Nephron progenitor cell (in vitro differentiated cells): ENCODE measurements at places on chromosomes 6 and 20.
A peak's percentile ranks its signal among the peaks of the same experiment; 100 is the strongest.

- no peak overlapping the region for H3K4me3 ChIP-seq
- H3K27me3 ChIP-seq, result peaks cover 13% of the 10 kb centered on the region
- no peak for DNase-seq
- no peak overlapping the region for H3K27ac ChIP-seq
Observed at GRCh38 chr6:14681699-14682487, 564.0 kb upstream of the JARID2 start.

- H3K27ac ChIP-seq, result peak overlapping the region; percentile 79
- peaks cover 16% of the 10 kb centered on the region for H3K4me1 ChIP-seq
- peaks cover 3% of the 10 kb centered on the region for H3K27me3 ChIP-seq
Observed at GRCh38 chr6:55568808-55569439, 10.1 kb downstream of the HMGCLL1 start.

DNA sequence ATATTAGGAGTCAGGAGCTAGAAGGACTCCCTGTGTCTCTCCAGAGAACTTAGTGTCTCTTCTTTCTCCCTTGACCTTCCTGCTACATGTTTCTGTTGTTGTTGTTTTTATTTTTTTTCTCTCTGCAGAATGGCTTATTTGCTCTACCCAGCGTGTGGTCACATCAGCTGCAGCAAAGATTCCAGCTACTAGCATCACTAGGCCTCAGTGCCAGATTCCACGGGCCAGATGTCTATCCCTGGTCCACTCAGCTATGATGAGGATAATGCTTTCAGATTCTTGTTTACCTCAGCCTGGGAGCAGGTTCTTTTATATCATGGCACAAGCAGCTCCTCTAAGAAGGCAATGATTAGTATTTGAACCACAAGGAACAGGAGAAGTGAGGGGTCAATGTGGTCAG is 110.0 kb downstream of the PLCB1 start:
- H3K27me3 ChIP-seq, result no peaks in the 10 kb centered on the region
- no peak overlapping the region for H3K27ac ChIP-seq
- no peak for DNase-seq
- H3K4me3 ChIP-seq, result no peak overlapping the region
- no peaks in the 10 kb centered on the region for H3K36me3 ChIP-seq

DNA sequence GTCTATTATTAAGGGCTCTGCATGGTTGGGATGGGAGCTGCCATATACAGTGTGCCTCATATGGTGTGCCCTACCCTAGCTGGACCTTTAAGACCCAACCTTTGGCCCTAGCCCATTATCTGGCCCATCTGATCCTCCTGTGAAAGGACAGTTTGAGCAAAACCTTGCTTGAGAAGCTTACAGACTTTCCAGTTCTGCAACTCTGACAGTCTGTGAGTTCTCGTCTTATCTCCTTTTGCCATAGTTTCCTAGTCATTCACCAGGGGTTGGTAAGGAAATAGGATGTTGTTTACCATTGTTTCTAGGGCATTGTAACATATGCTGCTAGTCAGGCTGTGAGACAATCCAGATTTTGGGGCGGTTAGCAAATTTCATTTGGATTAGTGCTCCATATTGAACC is 17.2 kb downstream of the CTNNBL1 start:
- DNase-seq, result no peak
- no peak overlapping the region for H3K4me3 ChIP-seq
- H3K4me1 ChIP-seq, result peaks cover 27% of the 10 kb centered on the region
- peaks cover 55% of the 10 kb centered on the region for H3K36me3 ChIP-seq

GRCh38 chr6:13404228-13404891 is 76.0 kb upstream of the TBC1D7 start:
- H3K4me1 ChIP-seq, result peaks cover 26% of the 10 kb centered on the region
- H3K4me3 ChIP-seq, result no peak overlapping the region

DNA sequence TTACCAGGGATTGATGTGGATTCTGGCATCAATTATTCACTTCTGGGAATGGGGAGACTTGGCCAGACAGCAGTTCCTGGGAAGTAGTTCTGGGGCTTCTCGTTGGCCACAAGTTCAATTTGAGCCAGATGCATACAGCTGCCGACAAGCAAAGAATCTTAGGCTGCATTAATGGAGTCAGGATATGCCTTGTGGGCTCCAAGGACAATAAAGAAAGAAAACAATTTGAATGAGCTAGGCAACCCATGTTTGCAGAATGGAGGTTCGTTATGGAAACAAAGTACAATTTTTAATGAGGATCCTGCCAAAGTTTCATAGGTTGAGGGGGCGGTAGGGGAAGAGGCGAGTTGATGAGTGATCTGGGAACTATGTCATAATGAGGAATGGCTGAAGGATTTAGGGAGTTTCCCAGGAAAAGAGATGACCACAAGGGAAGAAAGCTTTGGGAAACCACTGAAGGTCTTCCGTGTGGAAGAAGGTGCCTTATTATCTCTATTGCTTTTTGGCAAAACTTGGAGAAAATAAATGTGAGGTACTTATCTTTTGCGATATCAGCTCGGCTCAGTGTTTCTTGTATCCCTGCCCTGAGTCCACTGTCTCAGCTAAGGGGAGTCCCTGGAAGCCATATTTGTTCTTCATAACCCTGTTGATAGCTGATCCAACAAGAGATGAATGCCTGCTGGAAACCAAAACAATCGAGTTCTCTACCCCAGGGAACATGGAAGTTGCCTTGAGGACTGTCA is 181.0 kb upstream of the ZNF217 start:
- H3K4me3 ChIP-seq, result no peak overlapping the region
- peak overlapping the region; percentile 16 for H3K27ac ChIP-seq
- H3K27me3 ChIP-seq, result peaks cover 3% of the 10 kb centered on the region
- H3K36me3 ChIP-seq, result no peaks in the 10 kb centered on the region
- H3K4me1 ChIP-seq, result peaks cover under 1% of the 10 kb centered on the region

- H3K27ac ChIP-seq, result no peak overlapping the region
- H3K27me3 ChIP-seq, result peaks cover 10% of the 10 kb centered on the region
- H3K36me3 ChIP-seq, result no peaks in the 10 kb centered on the region
- H3K4me3 ChIP-seq, result no peak overlapping the region
- no peak for DNase-seq
Observed at GRCh38 chr6:971981-972640, 279.2 kb upstream of the EXOC2 start.

GRCh38 chr6:26224940-26225847 is 138.0 kb downstream of the HFE start:
- H3K4me1 ChIP-seq, result peaks cover 10% of the 10 kb centered on the region
- DNase-seq, result peak; percentile 68
- H3K27ac ChIP-seq, result no peak overlapping the region

DNA sequence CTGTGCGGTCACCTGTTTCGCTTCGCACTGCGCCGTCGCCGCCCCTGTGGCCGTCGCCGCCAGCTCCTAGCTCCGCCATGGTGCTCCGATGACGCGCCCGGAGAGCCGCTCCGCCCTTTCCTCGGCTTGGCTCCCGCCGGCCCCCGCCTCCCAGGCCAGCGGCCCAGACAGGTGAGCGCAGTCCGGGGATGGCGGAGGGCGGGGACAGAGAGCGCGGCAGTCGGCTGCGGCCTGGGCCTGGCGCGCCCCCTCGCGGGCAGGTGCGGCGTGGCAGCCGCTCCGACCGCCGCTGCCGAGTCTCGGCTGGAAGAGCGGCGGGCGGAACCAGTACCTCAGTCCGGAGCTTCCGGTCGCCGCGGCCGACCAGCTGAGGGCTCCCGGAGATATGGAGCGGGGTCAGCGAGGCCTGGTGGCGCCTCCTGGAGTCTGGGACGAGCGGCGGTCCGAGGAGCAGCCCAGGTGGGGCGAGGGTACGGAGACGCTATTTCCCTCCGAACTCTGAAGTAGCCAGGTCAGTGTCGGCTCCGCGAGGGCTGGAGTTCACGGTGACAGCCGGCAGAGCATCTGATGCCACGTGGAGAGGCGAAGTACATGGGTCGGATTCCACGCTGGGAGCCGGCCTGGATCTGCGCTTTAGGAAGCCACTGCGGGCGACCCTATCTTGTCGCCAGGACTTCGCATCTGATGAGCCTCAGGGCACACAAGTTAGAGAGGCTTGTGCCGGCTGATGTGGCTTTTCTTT is at the start of gene MAP7:
Gene MAP7, minus strand, starts transcription at position 93 of the 742 bp plus-strand sequence. Its CDS starts 14 bp downstream, at position 79.
- peaks cover 85% of the 10 kb centered on the region for H3K27me3 ChIP-seq
- peak within 1 kb of the TSS; percentile 82 for H3K4me3 ChIP-seq
- no peak within 1 kb of the TSS for H3K27ac ChIP-seq

- peaks cover 12% of the 10 kb centered on the region for H3K4me1 ChIP-seq
- no peak overlapping the region for H3K4me3 ChIP-seq
- H3K27ac ChIP-seq, result peak overlapping the region; percentile 44
- peaks cover 3% of the 10 kb centered on the region for H3K27me3 ChIP-seq
Observed at GRCh38 chr6:89976694-89977020, 82.4 kb downstream of the GJA10 start.

- H3K4me3 ChIP-seq, result no peak overlapping the region
- DNase-seq, result no peak
- no peaks in the 10 kb centered on the region for H3K36me3 ChIP-seq
- no peaks in the 10 kb centered on the region for H3K27me3 ChIP-seq
- H3K4me1 ChIP-seq, result peaks cover 39% of the 10 kb centered on the region
Observed at GRCh38 chr6:16345449-16346330, 107.3 kb downstream of the GMPR start.

DNA sequence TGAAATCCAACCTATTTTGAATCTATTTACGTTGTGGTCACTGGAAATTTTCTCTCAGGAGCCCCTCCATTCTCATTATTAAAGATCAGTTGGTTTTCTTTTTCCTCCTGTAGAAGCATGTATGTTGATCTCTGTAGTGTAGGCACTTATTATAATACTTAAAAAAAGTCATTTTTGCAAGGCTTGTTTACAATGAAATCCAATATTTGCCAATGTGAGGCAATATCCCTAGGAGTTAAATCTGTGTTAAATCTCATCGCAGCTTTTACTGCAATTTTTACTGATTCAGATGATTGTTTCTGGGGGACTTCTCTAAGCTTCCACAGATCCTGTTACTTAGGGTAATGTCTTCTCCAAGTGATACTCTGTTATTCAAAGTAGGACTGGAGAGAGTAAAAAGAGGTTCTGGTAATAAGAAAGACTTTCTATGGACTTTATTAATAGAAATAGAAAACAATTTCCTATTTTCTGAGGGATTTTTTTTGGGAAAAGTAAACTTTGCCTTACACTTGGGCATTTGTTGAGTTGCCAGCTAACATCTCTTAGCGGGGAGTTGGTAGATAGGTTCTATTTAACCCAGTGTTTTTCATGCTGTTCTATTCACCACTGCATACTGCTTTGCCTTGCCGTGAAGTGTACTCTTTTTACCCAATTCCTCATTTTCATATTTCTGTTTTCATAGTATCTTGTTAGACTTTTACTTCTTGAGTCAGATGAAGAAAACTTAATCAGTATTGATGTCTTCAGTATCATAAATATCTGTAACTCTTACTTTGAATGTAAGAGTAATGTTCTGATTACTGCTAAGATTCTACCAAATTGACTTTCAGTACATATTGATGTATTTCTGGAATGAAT is 48.6 kb downstream of the CDKAL1 start:
- H3K4me1 ChIP-seq, result no peaks in the 10 kb centered on the region
- no peak overlapping the region for H3K27ac ChIP-seq
- peaks cover 24% of the 10 kb centered on the region for H3K36me3 ChIP-seq
- H3K4me3 ChIP-seq, result no peak overlapping the region
